Amygdala (tissue), 56 donors: ENCODE measurements at places on chromosomes 5 and 9.

- no peak for DNase-seq
Observed at GRCh38 chr5:72063219-72063819, 44.0 kb upstream of the MAP1B start.

GRCh38 chr9:78479441-78479840, 182.5 kb downstream of the PSAT1 start:
- DNase-seq = no peak

DNA sequence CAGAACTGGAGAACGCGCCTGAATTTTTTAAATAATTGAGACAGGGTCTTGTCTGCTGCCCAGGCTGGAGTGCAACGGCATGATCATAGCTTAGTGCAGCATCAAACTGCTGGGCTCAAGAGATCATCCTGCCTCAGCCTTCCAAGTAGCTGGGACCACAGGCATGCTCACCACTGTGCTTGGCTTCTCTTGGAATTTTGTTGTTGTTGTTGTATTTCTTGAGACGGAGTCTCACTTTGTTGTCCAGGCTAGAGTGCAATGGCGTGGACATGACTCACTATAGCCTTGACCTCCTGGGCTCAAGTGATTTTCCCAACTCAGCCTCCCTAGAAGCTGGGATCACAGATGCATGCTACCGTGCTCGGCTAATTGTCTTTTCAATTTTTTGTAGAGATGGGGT, 58.4 kb upstream of the DAB2IP start:
- no peak for DNase-seq

DNA sequence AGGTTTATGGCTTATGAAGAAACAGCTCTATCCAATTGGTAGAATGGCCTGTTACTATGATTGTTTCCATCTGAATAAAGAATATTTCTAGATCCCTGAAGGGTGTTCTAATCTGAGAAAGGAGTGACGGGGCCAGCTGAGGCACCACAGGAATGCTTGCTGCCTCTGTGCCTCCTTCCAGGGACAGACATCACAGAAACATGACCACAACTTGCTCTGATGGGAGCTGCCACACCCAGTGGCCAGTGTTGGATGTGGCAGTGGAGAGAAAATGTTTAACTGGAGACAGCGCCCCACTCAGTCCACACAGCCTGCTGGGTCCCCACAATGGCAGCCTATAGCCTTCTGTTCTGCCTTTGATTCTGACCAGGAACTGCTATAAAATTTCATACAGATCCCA, 38.6 kb upstream of the TESK1 start:
- DNase-seq = no peak

GRCh38 chr9:127198587-127198986, 66.0 kb upstream of the GARNL3 start:
- no peak for DNase-seq

- DNase-seq = no peak
Observed at GRCh38 chr9:86287013-86287412, 4.7 kb upstream of the ISCA1 start.
